ENCODE measurements at places on chromosomes 1 and 21.

DNA sequence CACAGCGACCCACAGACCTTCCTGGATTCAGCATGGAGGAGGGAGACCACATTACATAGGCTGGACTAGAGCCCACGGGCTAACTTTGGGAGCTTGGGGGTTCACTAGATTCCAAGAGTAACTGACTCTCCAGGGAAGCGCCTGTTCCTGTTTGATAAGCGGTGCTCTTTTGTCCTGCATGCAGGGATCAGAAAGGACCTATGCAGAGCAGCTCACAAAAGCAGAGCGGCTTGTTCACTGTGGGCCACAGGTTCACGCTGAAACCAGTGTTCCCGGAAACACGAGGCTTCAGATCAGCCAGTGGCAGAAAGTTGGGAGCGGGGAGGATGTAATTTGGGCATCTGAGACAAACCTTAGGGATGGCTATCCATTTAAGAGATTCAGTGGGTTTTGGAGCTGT lies 403.9 kb downstream of the PCP4 start:
- DNase-seq: no peak

- no peak for DNase-seq
Observed at GRCh38 chr21:40678681-40679284, 168.2 kb downstream of the DSCAM start.

- no peak for DNase-seq
Observed at GRCh38 chr1:39678889-39679288, 7.0 kb upstream of the NT5C1A start.

DNA sequence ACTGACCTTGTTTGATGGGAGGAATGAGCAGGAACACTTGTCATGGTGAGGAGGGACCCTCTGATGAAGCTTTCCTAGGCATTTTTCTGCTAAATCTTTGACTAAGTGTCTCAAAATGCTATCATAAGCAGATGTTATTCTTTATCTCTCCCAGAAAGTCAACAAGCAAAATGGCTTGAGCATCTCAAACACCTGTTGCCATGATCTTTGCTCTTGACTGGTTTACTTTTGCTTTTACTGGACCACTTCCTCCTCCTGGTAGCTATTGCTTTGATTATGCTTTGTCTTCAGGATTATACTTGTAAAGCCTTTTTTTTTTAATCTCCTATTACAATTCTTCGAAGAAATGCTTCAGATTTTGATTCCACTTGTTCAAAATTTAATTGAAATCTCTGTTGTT lies 157.4 kb downstream of the GPR52 start:
- no peak for DNase-seq

- DNase-seq: peak; percentile 9
Observed at GRCh38 chr1:111334169-111334568, 43.5 kb downstream of the CHIA start.

GRCh38 chr1:225435076-225435475 lies 7.2 kb upstream of the LBR start:
- no peak for DNase-seq

- DNase-seq: no peak
Observed at GRCh38 chr1:104760017-104760416, 1010.3 kb downstream of the AMY1C start.

DNA sequence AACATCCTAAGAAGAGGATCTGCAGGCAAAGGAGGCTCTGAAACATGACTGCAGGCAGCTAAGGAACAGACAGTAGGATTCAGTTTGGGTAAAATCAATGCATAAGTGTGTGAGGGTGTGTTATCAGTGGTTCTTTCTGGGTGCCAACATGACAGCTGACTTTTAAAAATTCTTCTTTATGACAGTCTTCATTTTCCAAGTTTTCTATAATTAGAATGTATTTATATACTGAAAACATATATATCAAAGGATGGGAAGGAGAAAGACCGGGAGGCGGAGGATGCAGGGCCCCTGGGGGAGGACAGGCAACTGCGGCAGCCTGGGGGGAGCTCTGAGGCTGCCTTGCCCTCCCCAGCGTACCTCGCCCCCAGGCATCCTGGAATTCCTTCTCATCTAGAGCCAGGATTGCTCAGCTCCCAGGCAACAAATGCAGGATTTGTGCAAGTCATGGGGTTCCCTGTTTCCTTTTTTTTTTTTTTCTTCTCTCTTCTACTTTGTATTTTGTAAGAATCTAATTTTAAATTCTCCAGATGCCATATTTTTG lies 104.8 kb downstream of the CSMD2 start:
- no peak for DNase-seq

GRCh38 chr1:87104945-87105344 lies 190.5 kb downstream of the HS2ST1 start:
- DNase-seq: no peak

GRCh38 chr21:16422702-16423101 lies 692.9 kb downstream of the USP25 start:
- no peak for DNase-seq

GRCh38 chr1:7760245-7760644 lies 10.9 kb upstream of the VAMP3 start:
- no peak for DNase-seq

DNA sequence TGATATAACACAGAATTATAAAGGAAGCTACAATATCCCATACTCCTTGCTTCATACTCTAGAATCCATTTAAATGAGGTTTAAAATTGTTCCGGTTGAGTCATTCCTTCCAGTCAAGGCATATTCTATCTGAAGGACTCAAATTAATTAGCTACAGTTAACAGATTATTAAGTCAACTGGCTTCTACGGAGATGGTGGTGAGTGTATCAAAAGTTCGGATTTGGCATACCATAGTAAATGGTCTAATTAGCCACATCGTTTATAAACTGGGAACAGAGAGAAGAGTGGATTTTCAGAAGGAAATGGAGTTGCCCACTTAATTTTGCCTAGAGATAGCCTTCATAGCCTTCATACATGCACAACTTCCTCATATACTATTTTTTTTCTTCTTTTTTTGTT lies 1095.3 kb downstream of the TTLL7 start:
- no peak for DNase-seq

GRCh38 chr21:40671716-40672115 lies 175.2 kb downstream of the DSCAM start:
- DNase-seq: no peak

DNA sequence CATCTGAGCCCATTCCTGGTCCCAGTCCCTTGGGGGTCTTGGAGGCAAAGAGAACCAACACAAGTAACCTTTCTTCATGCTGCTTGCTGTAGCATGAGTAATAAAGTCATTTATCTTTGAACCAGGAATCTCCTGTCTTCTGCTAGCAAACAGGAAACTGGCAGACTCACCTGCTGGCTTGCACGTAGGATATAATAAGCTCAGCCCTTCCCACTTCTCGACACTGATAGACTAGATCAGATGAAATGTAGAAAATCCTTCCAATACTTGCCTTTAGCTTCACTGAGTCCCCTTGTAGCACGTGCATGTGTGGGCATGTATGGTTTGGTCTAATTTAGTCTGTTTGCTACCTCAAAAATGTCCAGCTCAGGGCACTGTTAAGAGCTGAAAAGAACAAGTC lies 6.5 kb upstream of the TFF2 start:
- no peak for DNase-seq

GRCh38 chr21:15098908-15099307 lies 34.1 kb upstream of the NRIP1 start:
- DNase-seq: no peak

- no peak for DNase-seq
Observed at GRCh38 chr1:93080179-93080823, 1.2 kb downstream of the MTF2 start.

GRCh38 chr1:213507472-213508223 lies 456.6 kb downstream of the RPS6KC1 start:
- no peak for DNase-seq

DNA sequence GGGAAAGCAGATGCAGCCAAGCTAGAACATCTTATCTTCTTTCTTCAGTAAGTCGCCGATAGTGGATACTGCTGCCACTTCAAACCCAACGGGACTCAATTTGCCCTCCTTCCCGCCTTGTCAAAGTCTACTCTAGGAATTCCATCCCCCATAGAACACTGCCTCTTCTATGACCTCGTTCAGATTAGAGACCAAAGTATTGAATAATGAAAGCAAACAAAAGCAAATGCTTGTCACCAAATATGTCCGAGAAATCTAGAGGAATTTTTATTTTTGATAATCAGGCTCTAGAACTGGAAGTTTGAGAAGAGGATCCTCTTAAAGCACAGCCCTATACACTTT lies 853 bp upstream of the RRAGC start:
- no peak for DNase-seq
